ENCODE measurements at places on chromosomes 6 and 20. TPM values are rescaled to one million over a fixed set of nuclear protein-coding genes. Genes with fewer than 3 reads are reported as not detected.

The TBCC gene
- polyA plus RNA-seq: 64.5 TPM

The CYP21A2 gene
- polyA plus RNA-seq: 15.7 TPM

The SNAP25 gene
- polyA plus RNA-seq: 2.0 TPM

The TUBB2B gene
- polyA plus RNA-seq: 4.3 TPM
